ENCODE measurements at places on chromosomes 4 and X.

- DNase-seq: no peak
Observed at GRCh38 chr4:87624698-87625097, 16.4 kb downstream of the DSPP start.

DNA sequence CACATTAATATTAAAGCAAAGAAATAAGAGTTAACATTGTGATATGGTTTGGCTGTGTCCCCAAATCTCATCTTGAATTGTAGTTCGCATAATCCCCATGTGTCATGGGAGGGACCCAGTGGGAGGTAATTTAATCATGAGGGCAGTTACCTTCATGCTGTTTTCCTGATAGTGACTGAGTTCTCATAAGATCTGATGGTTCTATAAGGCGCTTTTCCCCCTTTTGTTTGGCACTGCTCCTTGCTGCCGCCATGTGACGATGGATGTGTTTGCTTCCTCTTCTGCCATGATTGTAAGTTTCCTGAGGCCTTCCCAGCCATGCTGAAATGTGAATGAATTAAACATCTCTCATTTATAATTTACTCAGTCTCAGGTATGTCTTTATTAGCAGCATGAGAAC is 153.8 kb upstream of the GALNT7 start:
- DNase-seq: no peak

DNA sequence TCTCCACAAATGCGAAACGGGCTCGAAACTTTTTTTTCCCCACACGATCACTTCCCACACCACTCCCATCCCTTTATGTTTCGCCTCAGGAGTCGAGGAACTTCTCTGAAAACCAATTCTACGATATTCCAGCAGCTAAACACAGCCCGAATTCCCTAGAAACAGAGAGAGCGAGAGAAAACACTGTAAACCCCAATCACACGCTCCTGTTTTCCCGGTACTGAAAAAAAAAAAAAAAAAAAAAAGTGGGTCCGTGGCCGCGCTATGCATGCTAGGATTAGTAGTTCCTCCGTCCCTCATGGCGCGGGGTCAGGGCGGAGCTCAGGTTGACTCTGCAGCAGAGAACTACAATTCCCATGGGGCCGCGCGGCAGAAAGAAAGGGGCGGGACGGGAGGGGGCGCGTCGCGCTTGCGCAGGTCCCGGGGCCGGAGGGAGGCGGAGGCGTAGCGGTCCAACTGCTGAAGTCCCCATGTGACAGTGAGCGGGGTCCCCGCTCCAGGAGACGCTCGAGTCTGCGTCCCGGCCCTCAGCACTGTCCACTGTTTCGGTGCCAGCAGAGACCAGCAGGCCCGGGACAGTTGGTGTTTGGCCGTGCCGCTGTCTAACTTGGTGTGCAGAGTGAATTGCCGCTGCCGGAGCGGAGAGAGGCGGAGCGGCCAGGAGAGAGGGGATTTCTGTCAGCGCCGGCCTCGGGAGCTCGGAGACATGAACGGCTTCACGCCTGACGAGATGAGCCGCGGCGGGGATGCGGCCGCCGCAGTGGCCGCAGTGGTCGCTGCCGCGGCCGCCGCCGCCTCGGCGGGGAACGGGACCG is at the start of gene SAP30:
Gene SAP30 (plus strand): TSS at position 478 of the 815 bp plus-strand sequence. CDS start 229 bp downstream, at position 707.
- DNase-seq: peak; percentile 92

DNA sequence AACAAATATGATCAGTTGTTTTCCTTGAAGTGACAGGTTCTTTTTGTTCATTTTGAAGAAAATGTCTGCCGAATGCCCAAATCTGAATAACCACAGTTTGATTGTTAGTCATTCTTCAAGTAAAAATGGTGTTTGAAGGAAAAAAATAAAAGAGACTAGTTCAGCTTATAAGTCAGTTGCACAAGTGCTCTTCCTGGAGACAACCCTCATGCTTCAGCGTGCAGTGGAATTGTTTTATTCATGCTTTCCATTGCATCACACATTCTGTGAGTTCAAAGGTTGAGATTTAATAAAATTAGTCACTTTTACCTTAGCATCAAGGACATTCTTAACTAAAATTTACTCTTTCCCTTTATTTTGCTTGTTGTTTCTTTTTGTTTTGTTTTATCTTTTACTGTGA is 404.9 kb downstream of the ZNF674 start:
- no peak for DNase-seq

GRCh38 chr4:96009427-96010119 is 169.7 kb downstream of the PDHA2 start:
- no peak for DNase-seq

DNA sequence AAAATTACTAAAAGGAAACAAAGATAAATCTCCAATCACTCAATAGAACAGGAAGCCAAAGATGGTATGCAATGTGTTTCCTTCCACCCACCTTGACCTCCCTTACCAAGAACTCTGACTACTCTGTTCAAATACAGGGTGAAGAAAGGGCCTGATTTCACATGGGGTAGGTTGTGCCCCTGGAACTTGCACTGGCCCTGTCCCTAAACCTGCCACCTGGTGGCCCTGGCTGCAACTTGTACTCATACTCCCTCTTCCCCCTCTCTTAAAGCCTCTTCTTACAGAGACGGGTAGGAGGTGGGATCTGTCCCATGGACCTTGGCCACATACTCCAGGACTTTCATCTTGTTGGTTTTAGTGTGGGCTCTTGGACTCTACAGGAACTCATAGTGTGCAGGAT is 17.3 kb upstream of the TMEM185A start:
- no peak for DNase-seq

DNA sequence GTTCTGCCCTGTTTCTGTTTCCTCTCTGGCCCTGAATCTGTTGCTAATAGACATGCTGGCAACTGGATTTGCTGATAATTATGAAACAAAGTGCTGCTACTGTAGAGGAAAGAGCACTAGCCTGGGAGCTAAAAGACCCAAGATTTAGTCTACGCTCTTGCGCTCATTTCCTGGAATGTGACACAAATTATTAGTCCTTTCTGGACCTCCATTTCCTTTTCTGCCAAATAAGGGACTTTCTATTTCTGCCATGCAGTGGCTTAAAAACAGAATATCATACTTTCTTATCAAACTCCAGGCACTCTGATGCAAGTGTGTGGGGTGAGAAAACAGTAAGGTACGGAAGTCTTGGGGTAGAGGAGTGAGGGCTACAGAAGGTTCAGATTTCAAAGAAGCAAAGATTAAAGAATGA is 48.3 kb upstream of the GPR174 start:
- no peak for DNase-seq

GRCh38 chrX:51893931-51894696 is 691 bp downstream of the MAGED1 start:
- DNase-seq: peak; percentile 21
